CD4-positive, alpha-beta T cell treated with Interleukin-4 for 1 hour (primary cell): ENCODE measurements at places on chromosomes 13 and 19.

- no peak for DNase-seq
Observed at GRCh38 chr13:109776575-109776974, 9.8 kb downstream of the IRS2 start.

DNA sequence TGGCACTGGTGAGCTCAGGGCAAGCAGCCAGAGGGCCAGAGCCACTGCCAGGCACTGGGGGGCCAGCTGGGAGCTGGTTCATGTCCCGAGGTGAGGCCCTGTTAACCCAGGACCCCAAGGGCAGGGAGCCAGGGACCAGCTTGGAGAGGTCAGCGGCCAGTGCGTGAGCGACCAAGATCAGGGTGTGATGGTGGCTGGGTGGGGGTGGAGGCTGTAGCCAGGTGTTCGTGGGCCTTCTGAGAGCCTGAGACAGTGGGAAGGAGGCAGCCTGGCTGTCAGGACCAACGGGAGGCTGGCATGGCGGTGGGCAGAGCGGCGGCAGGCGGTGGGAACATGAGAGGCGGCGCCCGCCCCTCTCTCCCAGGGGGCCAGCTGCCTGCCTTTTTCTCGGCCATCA, 8.1 kb upstream of the KPTN start:
- DNase-seq = no peak

GRCh38 chr13:48492096-48492440, 40.8 kb downstream of the RCBTB2 start:
- DNase-seq = no peak

GRCh38 chr13:112726016-112726767, 36.4 kb downstream of the ATP11A start:
- no peak for DNase-seq

GRCh38 chr13:42865768-42866102, 84.4 kb downstream of the FAM216B start:
- DNase-seq = no peak

GRCh38 chr13:55159765-55160164, 1981.0 kb upstream of the PRR20A start:
- no peak for DNase-seq

DNA sequence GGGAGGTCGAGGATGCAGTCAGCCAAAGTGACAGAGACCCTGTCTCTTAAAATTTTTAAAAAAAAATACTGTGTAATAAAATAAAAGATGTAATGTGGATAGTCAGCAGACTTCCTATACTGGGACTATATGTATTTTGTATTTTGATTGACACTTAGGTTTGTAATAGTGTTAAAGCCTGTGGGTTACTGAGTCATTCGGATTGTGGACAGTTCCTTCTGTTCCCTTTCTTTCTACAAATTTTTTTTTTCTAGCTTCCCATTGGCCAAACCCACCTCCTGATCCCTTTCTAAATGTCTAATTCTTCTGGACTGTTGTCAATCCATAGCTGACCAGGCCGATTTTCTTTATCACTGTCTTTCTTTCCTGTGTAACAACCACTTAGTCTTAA, 108.0 kb downstream of the DNAJC3 start:
- no peak for DNase-seq
